CD4-positive, alpha-beta T cell treated with Interleukin-4 for 4 hours (primary cell): ENCODE measurements at places on chromosomes 6 and 20.

GRCh38 chr6:87907521-87907920 is 140.1 kb upstream of the SPACA1 start:
- peak; percentile 19 for DNase-seq

- no peak for DNase-seq
Measured at GRCh38 chr20:40287683-40288082, 401.4 kb downstream of the MAFB start.

GRCh38 chr6:111972745-111973117 is 81.2 kb upstream of the CCN6 start:
- DNase-seq, result no peak

GRCh38 chr6:15080895-15081294 is 165.0 kb upstream of the JARID2 start:
- no peak for DNase-seq

DNA sequence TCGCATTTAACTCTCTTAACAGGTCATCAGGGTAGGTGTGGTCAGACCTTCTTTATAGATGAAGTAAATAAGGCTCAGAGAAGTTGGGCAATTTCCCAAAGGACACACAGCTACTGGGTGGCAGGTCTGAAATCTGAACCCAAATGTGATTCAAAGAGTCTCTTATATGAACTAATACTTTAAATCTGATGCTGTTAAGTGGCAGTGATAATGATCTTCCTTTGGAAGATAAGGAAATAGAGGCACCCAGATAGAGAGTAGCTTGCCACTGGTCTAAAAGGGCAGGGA is 237.1 kb downstream of the GMPR start:
- DNase-seq, result no peak
